HCEC 1CT (cell line): ENCODE measurements at places on chromosomes 5 and 9.

- no peak for DNase-seq
Observed at GRCh38 chr5:168951356-168951755, 349.6 kb downstream of the SLIT3 start.

DNA sequence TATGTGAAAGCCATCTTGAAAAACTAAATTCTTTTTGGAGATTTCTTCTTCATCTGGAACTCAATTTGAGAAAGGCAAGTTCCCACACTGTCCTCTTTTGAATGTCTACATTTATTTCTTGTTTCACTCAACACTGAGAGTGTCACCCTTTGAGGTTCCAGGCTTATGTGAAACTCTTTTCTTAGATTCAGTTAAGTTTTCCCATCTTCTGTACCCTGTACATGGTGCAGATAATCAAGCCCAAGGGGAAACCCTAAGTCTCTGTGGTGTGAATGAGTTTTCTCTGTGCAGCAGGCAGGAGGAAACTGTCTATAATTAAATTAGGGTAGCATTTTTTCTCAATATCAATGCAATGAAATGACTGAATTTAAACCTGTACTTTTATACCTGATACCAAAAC is 72.3 kb upstream of the PRLR start:
- DNase-seq: no peak

DNA sequence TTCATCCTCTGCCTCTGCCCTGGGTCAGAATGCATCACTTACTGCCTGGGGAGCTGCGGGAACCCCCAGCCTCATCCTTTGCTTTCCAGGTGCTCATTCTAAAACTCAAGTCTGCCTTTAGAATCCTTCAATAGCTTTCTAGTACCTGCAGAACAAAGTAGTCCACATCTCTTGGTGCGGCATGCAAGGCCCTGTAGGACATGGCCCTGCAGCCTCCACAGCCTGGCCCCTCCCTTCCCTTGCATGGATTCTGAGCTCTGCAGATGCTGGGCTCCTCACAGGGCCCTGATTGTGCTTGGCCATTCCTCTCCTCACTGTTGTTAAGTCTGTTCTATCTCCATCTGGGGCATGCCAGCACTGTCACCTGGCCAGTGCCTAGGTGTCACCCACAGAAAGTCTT is 141.6 kb downstream of the ADCY2 start:
- no peak for DNase-seq

DNA sequence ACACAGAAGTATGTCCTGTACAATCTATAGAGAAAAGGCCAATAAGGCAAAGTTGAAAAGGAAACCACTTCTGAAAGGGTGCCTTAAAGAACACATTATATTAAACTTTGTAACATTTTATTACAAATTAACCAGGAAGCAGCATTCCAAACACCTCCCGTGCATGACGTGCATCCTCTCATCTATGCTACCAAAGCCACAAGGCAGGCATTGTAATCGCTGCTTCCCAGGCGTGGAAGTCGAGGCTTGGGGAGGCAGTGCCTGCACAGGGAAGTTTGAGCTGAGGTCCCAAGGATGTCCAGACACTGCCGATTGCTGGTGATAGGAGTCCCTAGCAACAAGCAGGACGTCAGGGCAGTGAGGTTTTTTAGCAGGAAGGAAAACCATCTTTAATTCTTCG is 44.3 kb upstream of the BARHL1 start:
- DNase-seq: no peak

GRCh38 chr5:168443950-168444700 is 42.1 kb upstream of the RARS1 start:
- no peak for DNase-seq

GRCh38 chr9:134301387-134302129 is 24.7 kb upstream of the RXRA start:
- DNase-seq: no peak
